ENCODE measurements at places on chromosomes 4 and X. TPM values are rescaled to one million over a fixed set of nuclear protein-coding genes. Genes with fewer than 3 reads are reported as not detected.

DNA sequence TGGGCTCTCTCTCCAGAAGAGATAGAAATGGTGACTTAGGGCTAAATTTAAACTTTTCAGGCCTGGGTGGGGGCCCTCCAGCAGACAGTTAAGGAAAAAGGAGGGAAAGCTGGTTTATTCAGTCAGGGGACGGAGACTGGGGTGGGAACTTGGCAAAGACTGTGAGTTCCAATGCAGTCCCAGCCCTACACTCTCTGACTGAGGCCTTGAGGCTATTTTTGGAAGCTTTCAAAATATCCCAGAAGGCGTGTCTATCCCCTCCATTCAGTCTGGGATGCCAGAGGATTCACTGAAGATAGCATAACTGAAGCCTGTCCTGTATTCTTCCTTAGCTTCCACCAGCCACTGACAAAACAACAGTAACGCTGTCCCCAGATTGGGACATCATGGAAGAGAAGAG, 32.1 kb upstream of the MSN start:
- peak; percentile 35 for DNase-seq

GRCh38 chrX:19627533-19627932, 112.2 kb upstream of the MAP3K15 start:
- no peak for DNase-seq

- DNase-seq = no peak
These were observed 54.8 kb downstream of the COQ2 start for GRCh38 chr4:83229791-83230190.

HSFX3 gene
- not detected for total RNA-seq

UGT2A1 gene
- total RNA-seq = not detected

GRCh38 chr4:140284456-140284855, 89.0 kb upstream of the SCOC start:
- DNase-seq = no peak

IL13RA2 gene
- not detected for total RNA-seq

GRCh38 chr4:138804711-138805110, 210.9 kb upstream of the NOCT start:
- DNase-seq = no peak

GRCh38 chrX:86014421-86014820, 32.9 kb downstream of the CHM start:
- no peak for DNase-seq

DNA sequence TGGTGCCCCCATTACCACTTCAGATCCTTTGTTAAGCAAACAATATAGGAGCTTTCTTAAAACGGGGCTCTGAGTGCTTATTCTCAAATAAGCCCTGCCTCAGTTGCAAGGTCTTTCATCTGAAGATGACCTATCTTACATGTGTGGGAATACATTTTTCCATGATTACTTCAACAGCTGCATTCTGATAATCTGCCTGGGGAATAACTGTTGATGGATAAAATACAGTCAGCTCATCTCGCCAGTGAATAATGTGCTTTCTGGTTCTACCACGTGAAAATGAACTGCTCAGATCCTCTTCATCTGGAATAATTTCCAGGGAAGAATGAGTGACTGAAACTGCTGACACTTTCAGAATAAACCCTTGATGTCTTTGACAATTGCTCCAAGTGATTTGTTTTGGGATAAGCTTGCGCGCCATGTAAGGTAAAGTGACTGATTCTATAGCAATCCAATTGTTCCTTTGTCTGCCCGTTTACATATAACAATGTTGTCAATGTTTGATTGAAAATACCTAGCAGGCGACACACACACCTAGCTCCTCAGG, 161.3 kb downstream of the RTL9 start:
- no peak for DNase-seq

NDNF gene
- 6.3 TPM for total RNA-seq

- DNase-seq = no peak
These were observed 32.4 kb upstream of the MGST2 start for GRCh38 chr4:139633195-139633594.

RNF150 gene
- 17.4 TPM for total RNA-seq

CT45A1 gene
- not detected for total RNA-seq

GRCh38 chr4:24477919-24478318, 106.4 kb downstream of the DHX15 start:
- no peak for DNase-seq

DNA sequence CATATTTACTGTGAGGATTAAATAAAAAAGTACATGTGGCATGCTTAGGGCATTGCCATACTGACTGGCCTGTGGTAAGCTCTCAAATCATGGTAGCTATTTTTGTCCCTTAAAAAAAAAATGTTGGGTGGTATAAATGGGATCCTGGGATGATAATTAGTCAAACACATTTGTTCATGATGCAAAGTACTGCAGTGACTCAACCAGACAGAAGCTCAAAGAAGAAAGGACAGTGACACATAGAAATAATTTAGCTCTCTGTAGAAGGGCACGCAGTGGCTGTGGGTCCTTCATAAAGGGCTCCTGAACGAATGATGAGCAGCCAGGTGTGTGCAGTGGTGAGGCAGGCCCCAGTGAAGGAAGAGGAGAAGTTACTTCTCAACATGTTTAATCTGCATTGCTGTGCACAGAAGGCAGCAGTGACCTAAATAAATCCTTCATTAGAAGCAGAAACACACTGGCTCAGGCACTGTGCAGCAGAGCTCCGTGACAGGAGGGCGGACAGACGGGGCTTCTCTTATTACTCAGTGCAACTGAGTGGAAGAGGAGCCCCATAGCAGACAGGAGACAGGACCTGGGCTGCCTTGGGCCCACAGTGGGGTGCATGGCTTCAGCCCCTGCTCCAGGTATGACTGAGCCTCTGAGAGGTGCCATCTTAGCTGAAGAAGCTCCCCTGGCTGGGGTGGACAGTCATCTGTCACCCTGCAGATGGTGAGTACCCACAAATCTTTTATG, 20.3 kb downstream of the HS3ST1 start:
- DNase-seq = no peak

GPR101 gene
- not detected for total RNA-seq

DNA sequence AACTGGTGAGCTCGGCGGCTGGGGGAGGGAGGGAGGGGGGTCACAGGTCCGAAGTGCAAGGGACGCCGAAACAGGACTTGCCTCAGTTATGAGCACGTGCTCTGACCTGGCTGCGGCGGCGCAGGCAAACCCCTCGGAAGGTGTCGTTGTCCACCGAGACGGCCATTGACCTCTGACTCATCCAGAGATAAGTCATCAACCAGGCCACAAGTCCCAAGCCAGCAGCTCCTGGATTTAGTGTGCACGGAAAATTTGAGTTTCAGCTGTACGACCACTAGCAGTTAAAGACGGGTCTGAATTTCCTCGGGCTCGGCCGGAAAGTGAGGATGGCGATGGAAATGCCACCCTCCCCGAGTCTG, 674 bp downstream of the SH3D19 start:
- peak; percentile 41 for DNase-seq

GRCh38 chr4:81541161-81541945, 69.6 kb upstream of the RASGEF1B start:
- DNase-seq = no peak

FOXO4 gene
- total RNA-seq = 7.9 TPM

DNA sequence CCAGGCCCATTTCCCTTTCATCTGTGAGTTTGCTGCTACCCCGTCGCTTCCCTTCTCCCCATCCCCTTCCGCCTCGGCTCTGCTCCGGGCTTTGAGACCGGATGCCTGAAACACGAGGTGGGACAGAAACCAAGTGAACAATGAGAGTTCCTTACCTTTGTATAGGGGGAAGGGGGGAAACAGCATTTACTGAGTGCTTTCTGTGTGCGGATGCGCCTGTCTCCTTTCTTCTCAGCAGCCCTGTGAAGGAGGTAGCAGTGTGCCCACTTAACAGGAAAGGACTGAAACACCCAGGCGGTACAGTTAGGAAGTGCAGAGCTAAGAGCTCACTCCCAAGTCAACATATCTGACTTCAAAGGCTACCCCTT, 43.2 kb upstream of the TMSB15B start:
- no peak for DNase-seq

- DNase-seq = no peak
These were observed 76.9 kb downstream of the SLC39A8 start for GRCh38 chr4:102268355-102268754.

- DNase-seq = no peak
These were observed 1502.1 kb upstream of the ADGRL3 start for GRCh38 chr4:59698041-59698440.

EREG gene
- 0.07 TPM for total RNA-seq

DNA sequence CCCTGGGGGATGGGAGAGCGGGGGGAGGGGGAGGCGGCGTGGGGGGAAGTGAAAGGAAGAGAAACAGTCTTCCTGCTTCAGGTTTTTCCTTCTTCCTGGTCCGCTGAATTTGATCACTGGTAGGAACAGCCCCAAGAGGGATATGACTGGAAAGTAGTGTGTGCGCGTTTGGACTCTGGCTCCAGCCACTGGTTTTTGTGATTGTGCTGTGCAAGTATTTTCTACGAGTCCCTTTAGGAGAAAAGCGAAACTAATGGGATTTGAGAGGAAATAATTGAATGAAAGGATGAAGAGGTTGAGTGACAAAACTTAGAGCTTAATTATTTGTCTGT, 836 bp downstream of the PRRG1 start:
- no peak for DNase-seq

PSAPL1 gene
- not detected for total RNA-seq

DNA sequence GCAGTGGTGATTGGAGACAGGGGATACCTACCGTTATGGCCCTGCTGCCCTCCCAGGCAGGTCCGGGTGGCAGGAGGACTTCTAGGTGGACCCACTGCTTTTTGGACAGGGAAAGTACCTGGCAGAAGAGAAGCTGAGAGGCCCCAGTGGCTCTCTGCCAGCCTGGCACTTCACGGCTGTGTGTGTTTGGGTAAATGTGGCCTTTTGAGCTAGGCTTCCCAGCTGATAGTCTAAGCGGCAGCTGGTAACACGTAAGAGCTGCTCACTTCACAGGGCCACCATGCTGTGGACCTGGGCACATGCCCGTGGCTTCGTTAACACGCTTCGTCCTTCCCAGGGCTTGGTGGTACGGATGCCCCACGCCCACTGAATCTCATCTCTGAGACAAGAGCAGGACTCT, 92.0 kb upstream of the CLCN4 start:
- DNase-seq = no peak

- no peak for DNase-seq
These were observed 174.0 kb downstream of the NPFFR2 start for GRCh38 chr4:72205831-72206230.

GRCh38 chr4:74262522-74262921, 45.7 kb upstream of the EPGN start:
- DNase-seq = no peak

GRCh38 chr4:54281054-54281766, 52.1 kb downstream of the PDGFRA start:
- DNase-seq = peak; percentile 76

- DNase-seq = no peak
These were observed 45.7 kb downstream of the SYTL5 start for GRCh38 chrX:38052096-38052495.

DNA sequence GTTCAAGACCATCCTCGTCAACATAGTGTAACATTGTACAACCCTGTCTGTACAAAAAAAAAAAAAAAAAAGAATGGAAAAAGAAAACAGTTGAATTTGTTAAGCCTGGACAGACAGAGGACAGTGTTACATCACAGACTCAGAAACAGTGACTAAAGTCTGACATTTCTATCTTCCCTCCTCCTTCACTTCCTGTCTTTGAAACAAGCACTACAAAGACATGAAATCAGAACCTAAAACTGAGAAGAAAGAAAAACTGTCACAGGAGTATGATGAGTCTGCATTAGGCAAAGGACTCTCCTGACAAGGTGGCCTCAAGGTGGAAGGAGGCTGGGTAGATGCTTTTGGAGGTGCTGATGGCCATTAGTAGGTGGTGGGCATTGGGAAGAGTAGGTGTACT, 126.7 kb downstream of the RBM47 start:
- no peak for DNase-seq

- DNase-seq = no peak
These were observed 2.2 kb upstream of the CFI start for GRCh38 chr4:109803924-109804571.

DNA sequence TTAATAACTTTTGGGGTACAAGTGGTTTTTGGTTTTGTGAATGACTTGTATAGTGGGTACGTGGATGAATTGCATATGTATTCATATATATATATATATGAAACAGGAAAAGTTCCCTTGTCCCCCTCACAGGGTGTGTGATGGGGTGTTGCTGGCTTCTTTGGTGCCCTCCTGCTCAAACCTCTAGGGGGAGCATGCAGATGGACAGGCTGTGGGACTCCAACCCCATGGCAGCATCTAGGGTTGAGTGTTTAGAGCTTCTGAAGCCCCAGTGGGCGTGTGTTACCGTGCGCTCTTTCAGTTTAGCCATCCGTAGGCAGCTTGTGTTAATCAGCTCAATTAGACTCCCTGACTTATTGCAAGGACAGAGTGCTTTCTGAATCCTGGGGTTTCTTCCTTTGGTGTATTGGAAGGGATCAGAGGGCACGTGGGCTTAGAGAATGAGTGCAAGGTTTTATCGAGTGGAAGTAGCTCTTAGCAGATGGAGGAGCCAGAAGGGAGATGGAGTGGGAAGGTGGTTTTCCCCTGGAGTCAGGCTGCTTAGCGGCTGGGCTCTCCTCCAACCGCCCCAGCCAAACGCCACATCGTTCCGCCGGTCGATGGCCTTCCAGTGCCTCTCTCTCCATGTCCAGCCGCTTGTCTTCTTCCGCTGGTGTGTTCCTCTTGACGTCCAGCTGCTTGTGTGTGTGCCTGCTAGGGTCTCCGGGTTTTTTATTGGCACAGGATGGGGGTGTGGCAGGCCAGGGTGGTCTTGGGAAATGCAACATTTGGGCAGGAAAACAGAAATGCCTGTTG, 674.4 kb upstream of the LCORL start:
- DNase-seq = no peak

- DNase-seq = no peak
These were observed 95.2 kb downstream of the SYNPO2 start for GRCh38 chr4:118983831-118984230.

DNA sequence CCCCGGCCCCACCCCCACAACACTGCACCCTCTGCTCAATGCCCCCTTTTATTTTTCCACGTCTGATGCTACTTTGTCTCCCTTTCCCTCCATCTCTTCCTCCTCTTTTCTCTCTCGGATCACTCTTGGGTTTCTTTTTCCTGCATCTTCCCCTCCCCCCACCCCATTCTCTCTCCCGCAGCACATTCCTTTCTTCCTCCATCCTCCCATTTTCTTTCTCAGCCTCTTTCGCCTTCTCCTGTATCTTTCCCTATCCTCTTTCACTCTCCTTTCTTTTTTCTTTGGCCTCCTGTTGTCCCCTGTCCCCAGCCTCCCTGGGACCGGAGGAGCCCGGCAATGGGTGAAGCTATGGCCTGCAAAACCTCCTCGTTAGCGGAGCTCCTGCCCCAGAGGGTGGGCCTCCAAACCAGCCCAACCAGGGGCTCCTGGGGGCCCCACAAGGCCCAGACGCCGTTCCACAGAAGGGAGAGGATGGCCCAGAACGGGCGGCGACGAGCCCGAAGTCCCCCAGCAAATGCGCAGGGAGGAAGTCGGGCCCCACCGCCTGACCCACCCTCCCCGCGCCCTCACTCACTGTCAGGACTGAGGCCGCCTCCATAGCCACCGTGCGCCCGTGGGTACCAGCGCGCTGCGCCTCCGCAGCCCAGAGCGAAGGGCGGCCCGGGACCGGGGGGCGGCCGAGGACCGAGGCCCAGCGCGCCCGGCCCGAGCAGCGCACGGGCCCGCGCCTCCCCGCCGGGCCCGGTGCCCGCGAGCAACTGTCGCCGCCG, 807 bp downstream of the HMX1 start:
- no peak for DNase-seq
